ENCODE measurements at places on chromosomes 5 and 9. TPM values are rescaled to one million over a fixed set of nuclear protein-coding genes. Genes with fewer than 3 reads are reported as not detected.

DNA sequence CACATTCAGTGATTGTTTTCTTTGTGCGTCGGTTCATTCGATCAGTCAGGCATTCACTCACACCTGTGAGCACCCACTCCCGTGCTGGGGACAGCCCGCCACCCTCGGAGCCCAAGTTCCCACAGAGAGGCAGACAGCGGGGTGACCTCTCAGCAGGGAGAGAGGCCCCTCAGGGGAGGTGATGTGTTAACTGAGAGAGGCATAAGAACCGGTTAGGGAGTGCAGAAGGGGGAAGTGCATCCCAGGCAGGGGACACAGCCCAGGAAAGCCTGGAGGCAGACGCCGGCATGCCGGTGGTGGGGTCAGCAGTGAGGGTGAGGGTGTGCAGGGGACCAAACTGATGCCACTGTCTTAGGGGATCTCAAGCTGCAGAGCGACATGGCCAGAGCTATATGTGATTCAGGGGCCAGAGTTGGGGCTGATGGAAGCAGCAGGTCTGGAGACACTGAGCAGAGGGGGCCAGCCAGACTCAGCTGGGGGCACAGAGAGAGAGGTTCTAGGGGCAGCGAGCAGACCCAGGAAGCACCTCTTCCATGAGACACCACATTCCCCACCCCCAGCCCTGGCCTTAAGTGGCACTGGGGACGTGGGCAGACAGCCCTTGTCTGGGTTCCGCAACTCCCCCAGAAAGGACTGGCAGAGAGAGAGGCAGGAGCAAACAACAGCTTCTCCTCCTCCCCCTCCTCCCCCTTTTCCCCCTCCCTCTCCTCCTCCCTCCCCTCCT is 35.9 kb downstream of the HK3 start:
- DNase-seq, result no peak

- DNase-seq, result no peak
These were observed 53.3 kb downstream of the PLCXD3 start for GRCh38 chr5:41457094-41457493.

The GPR21 gene
- polyA plus RNA-seq, result 0.62 TPM

- no peak for DNase-seq
These were observed at the start of gene JADE2 for GRCh38 chr5:134524826-134525682. TSS of gene JADE2 (plus strand) at chr5:134525670. CDS start at chr5:134535858, 10,188 bp downstream.

DNA sequence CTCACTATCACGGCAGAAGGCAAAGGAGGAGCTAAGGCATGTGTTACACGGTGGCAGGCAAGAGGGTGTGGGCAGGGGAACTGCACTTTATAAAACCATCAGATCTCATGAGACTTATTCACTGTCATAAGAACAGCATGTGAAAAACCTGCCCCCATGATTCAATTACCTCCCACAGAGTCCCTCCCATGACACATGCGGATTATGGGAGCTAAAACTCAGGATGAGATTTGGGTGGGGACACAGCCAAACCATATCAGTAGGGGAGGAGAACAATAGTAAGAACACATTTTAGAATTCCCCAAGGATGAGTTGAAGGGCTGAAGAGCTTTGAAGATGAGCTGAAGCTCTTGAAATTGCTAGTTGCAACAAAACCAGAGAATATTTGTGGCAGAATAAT is 287.9 kb downstream of the SMARCA2 start:
- no peak for DNase-seq

GRCh38 chr9:129220771-129221170 is 42.7 kb upstream of the IER5L start:
- no peak for DNase-seq

The ANKRD20A1 gene
- polyA plus RNA-seq, result 6.1 TPM

The SLC36A2 gene
- 21.0 TPM for polyA plus RNA-seq

The PCSK1 gene
- 0.38 TPM for polyA plus RNA-seq

- no peak for DNase-seq
These were observed 15.0 kb upstream of the IL12B start for GRCh38 chr5:159345336-159345735.

The CNTNAP3 gene
- 6.6 TPM for polyA plus RNA-seq

DNA sequence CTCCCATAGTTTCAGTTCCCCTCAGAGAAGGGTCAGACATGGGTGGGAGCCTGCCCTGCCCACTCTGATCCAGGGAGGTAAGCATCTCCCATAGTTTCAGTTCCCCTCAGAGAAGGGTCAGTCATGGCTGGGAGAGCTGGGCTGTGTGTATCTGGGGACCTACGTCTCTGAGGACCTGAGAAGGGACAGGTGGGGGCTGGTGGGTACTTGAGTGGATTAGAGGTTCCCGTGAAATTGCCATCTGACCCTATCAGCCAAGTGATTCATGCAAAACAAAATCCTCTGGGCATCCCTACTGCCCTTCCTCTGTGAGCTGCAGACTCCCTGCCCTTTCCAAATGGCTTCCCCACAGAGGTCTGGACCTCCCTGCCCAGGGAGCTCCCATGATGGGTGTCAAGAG is 3.9 kb downstream of the ENHO start:
- no peak for DNase-seq

DNA sequence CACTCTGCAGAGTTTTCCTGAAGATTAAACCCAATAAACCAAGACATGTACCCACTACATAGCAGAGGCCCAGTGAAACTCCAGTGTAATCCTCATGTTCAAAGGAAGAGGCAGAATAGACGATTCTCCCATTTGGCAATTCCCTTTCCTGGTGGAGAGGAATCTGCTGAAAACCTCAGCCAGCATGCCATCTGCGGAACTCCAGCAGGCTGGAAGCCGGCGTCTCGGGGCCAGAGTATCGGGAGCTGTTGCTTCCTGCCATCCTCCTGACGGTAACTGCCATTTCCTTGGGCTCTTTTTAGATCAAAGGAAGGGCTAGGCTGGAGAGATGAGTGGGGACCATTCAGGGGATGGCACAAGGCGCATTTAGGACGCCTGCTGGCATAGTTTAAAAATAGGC is 20.5 kb downstream of the NEURL1B start:
- no peak for DNase-seq

- no peak for DNase-seq
These were observed 1331.0 kb upstream of the CDH9 start for GRCh38 chr5:28369418-28369817.

GRCh38 chr5:102777099-102777498 is 22.0 kb downstream of the PAM start:
- DNase-seq, result no peak

- no peak for DNase-seq
These were observed 80.4 kb downstream of the SLC12A2 start for GRCh38 chr5:128163991-128164390.

- DNase-seq, result peak; percentile 34
These were observed 25.8 kb upstream of the FRRS1L start for GRCh38 chr9:109192732-109193361.

DNA sequence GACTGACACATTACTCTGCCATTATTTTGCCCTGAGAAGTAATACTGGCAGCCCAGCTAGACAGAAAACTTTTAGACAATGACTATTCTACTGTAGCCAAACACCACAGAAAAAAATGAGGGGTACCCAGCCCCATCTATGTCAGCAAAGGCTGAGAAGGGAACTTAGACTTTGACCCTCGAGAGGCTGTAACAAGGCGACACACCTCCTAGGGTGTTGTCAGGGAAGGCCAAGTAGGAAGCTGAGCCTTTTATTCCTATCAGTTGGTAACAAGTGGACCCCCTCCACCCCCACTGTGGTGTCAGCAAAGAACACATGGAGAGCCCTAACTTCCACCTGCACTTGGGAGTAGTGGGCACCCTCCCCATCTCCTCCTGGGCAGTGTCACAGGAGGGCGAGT is 55.6 kb downstream of the SPTLC1 start:
- DNase-seq, result no peak

The EFNA5 gene
- 29.1 TPM for polyA plus RNA-seq
